ENCODE measurements at places on chromosomes 1 and 21.
A peak's percentile ranks its signal among the peaks of the same experiment; 100 is the strongest.

DNA sequence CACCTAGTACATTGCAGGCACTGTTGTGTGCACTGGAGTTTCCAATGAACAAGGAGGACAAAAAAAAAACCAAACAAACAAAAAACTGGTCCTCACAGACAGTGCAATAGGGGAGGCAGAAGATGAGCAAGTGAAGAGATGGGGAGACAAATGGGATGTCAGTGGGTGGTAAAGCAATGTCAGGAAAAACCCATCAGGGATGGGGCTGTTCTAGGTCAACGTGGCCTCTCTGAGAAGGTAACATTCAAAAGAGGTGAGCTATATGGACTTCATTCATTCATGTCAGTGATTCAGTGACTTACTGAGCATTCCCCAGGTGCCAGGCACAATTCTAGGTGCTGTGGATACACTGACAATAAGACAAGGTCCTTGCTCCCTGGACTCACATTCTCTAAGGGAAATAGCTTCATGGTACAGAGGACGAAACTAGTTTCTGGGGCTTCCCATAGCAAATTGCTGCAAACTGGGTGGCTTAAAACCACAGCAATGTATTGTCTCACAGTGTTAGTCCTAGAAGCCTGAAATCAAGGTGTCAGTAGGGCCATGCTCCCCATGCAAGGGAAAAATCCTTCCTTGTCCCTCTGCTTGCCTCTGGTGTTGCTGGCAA lies 140.5 kb upstream of the KLHDC7A start:
- DNase-seq: no peak

DNA sequence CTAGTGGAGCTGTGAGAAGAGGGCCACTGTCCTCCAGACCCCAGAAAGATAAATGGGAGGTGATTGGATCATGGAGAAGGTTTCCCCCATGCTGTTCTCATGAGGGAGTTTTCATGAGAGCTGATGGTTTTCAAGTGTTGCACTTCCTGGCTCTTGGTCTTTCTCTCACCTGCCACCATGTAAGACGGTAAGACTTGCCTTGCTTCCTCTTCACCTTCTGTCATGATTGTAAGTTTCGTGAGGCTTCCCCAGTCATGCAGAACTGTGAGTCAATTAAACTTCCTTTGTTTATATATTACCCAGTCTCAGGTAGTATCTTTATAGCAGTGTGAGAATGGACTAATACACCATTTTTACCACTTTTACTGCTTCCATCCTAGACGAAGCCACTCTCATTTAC lies 27.6 kb downstream of the GPR88 start:
- no peak for DNase-seq

- DNase-seq: no peak
Measured at GRCh38 chr1:208934933-208935332, 648.6 kb upstream of the CAMK1G start.

DNA sequence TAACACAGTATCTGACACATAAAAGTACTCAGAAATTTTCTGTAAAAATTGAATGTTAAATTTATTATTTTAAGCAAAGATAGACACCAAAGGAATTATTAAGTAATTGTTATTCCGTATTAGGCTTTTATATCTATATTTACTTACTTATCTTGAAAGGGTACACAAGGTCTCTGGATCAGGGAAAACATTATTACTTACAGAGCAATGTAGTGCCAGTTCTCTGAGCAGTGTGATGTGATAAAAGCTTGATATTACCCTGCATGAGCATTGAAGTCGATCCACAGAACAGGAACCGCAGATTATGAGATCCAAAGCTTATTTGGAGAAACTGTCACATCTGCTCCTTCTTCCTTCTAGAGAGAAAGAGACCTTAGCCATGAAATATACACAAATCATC lies 637.9 kb upstream of the RGS18 start:
- DNase-seq: no peak

DNA sequence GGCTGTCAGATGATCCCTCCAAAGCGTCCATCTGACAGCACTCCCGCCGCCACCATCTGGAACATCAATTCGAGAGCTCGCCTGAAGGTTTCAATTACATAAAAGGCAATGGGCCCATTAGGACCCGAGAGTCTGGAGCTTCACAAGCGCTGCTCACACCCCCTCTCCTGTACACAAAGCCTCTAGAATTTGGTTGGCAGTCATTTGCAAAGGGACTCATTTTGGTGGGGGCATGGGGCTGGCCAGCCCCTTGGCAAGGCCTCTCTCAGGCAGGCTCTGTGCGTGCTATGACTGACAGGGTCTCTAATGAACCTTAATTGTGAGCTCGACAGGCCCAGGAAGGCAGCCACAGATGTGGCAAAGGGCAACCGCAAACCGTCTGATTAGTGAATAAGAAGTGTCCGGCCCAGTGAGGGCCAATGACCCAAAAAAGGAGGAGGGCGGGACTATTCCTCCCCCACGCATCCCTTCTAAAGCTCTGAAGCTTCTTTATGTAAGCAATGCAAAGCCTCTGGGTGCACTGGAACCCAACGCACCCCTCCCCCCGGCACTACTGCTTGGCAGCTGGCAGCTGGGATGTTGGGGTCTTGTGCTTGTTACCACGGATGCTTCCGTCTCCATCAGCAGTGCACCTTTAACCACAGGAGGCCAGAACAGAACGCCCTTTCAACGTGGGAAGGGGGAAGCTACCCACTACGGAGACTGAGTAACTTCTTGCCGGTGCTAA lies 79.4 kb downstream of the CAPZB start:
- peak; percentile 67 for DNase-seq

- no peak for DNase-seq
Measured at GRCh38 chr1:170032531-170033280, 41.8 kb downstream of the KIFAP3 start.

- no peak for DNase-seq
Measured at GRCh38 chr1:84073266-84073665, 70.8 kb upstream of the PRKACB start.

DNA sequence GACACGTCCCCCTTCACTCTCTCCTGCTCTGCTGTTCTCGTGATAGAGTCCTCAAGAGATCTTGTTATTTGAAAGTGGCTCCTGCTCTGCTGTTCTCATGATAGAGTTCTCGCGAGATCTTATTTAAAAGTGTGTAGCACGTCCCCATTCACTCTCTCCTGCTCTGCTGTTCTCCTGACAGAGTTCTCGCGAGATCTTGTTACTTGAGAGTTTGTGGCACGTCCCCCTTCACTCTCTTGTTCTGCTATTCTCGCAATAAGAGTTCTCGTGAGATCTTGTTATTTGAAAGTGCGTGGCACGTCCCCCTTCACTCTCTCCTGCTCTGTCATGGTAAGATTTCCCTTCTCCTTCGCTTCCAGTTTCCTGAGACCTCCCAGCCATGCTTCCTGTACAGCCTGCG lies 47.9 kb downstream of the SMYD3 start:
- no peak for DNase-seq

DNA sequence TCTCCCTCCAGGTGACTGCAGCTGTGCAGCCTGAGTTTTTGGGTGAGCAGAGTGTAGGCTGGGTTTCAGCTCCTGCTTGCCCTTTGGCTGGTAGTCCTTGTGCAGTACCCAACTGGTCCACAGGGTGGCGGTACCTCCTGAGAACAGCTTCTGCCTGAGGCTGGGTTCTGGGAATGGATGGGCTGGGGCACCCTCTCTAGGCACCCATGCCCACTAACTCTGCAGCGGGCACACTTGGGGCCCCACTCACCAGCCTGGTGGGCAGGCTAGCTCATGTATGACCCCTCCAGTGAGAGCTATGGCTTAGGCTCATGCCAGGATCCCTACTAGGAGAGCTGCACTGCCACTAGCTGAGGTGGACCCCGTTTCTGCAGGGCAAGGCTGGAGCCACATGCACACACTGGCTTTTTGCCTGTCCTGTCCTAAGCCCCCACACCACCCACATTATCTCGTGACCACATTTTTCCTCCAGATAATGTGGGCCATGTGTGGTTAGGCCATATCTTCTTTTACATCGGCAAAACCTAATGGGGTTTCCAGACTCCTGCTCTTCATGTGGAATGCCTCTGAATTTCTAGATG lies 15.5 kb upstream of the GSTM4 start:
- peak; percentile 92 for DNase-seq

GRCh38 chr21:27480841-27481261 lies 514.0 kb upstream of the ADAMTS5 start:
- no peak for DNase-seq

GRCh38 chr1:159783724-159784123 lies 3.0 kb downstream of the DUSP23 start:
- no peak for DNase-seq

DNA sequence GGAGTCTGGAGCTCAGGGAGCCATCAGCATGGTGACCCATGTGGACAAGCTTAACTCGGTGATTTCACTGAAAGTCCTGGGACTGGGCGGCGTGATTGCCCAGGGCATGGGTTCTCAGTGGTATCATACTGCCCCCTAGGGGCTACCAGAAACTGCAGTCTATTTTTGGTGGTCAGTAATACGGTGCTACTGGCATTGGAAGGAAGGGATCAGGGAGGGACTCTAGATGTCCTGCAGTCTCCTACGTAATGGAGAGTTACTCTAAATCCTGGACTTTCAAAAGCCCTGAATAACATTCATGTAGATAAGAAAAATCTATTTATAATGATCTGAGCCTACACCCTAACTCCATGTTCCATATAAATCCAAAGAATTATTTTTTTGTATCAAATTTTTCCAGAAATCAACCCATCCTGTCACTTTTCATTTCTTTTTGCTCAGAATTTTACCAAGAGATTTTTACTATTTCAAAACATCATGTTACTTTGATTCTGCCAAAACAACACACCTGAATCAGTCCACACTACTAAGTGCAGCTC lies 37.3 kb downstream of the PABPC4 start:
- DNase-seq: peak; percentile 79

DNA sequence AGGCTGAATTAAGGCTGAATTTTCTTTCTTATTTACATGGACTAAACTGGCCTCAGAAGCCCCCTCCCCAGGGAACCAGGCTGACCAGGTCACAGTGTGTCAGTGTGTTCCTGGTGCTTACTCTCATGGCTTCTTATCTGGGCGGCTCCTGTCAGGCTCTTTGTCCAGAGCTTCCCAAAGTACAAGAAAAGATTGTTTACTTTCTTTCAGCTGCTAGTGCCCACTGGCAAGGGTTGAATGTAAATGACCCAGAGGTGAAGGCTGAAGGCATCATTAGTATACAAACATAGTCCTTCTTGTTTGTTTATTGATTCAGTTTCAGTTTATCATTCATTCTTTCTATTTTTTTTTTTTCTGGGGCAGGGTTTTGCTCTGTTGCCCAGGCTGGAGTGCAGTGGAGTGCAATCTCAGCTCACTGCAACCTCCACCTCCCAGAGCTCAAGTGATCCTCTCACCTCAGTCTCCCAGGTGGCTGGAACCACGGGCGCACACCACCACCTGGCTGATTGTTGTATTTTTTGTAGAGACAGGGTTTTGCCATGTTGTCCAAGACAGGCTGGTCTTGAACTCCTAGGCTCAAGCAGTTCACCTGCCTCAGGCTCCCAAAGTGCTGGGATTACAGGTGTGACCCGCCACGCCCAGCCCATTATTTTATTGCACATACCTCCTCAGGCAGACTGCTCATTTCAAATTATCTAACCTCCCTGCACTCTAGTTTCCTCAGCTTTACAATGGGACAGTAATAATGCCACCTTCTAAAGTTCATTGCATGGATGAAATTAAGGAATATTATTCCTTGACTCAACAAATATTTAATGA lies 9.8 kb upstream of the KDM4A start:
- no peak for DNase-seq
